HepG2 (cell line): ENCODE measurements at places on chromosomes 6 and 20.

DNA sequence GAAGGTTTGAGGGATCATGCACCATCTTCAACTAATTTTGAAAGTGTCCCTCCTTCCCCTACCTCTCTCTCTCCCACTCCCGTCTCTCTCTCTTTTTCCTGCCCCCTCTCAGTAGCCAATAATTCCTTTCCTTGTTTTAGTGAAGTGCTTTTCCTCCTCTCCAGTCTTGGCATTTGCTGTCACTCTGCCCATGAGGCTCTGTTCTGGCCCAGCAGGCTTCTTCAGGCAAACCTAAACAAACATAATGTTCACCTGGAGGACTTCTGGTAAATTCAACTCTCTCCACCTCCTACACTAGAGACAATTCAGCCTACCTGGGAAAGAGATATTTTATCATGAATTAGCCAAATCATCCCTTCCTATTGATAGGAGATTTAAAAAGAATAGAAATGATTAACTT is 320.4 kb upstream of the RNF24 start:
- DNase-seq, result no peak

- DNase-seq, result no peak
These were observed 109.6 kb downstream of the NFATC2 start for GRCh38 chr20:51432875-51433274.

DNA sequence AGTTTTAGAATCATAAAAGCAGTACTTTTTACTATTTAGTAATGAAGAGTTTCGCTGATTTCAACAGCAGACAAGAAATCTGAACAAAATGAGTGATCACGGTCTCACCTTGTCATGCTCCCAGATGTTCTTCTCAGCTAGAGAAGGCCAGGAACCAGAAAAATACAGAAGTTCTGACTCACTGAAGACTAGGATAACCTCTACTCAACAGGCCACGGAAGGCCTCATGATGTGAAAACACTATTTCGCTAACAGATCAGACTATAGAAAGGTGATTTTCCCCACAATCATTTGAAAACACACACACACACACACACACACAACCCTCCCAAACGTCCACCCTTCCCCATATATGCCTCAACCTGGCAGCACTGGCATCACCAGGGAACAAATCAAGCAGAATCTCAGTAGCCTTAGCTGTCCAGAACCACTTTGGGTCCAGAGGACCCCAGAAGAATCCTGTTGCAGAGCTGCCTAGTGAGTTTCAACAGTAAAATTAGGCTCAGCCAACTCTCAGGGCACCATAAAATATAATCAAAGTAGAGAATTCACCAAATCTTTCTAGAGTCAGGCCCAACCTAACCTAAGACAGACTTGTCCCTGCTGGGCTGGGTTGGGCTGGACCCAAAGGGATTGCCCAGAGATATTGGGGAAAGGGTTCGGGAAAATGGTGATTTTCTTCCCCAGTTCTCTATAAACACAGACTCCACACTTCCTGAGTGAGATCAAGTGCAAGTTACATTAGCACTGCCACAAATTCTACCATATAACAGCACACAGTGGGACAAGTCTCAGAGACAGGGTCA is 7.9 kb downstream of the EXOC2 start:
- no peak for DNase-seq

GRCh38 chr6:158414851-158415262 is 102.6 kb downstream of the TULP4 start:
- DNase-seq, result no peak

DNA sequence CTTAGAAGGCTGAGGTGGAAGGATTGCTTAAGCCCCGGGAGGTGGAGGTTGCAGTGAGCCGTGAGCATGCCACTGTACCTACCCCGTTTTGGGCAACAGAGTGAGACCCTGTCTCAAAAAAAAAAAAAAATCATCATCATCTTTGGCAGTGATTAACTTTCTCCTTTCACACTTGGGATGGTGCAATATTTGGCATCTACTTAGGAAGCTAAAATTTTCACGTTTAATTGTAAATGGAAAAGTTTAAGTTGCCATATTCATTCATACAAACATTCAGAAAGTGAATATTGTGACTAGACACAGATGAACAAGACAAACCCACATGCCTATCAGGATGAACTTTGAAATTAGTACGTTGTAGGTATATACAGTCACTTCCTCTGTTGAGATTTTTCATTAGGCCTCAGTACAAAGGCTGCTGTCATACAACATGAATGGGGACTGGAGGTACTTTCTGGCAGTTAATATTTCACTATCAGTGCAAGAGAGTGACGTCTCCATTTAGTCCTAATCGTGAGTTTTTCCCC is 10.3 kb downstream of the TOP1 start:
- peak; percentile 99 for DNase-seq

DNA sequence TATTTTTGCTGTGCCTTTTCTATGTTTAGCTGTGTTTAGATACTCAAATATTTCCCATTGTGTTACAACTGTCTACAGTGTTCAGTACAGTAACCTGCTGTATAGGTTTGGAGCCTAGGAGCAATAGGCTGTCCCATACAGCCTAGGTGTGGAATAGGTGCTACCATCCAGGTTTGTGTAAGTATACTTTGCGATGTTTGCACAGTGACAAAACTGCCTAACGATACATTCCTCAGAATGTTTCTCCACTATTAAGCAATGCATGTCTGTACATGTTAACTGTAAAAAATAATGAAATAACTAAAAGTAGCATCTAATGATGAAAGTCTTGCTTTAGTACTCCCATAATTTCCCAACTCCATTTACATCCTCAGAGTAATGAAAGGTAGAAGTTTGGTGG is 46.0 kb downstream of the SERAC1 start:
- peak; percentile 56 for DNase-seq

- DNase-seq, result no peak
These were observed 452.5 kb downstream of the CDH26 start for GRCh38 chr20:60410618-60411264.
